ENCODE measurements at places on chromosomes 7 and 10. TPM values are rescaled to one million over a fixed set of nuclear protein-coding genes. Genes with fewer than 3 reads are reported as not detected.

DNA sequence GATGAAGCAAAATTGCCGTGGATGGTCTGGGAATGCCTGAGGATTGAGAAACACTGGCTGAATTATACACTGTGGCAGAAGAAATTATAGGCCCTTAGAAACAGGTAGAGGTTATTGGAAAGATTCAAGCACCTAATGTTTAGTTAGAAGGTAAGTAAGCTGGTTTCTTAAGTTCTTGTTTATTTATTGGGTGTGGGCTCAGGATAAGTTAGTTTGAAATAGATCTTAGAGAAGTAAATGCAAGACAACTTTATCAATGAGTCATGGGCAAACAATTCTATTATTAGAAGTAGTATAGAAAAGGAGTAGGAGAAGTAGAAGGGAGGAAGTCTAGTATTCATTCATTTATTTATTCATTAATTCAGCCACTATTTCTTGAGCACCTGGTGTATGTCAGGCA is 96.5 kb downstream of the KAT6B start:
- no peak for DNase-seq
- H3K4me1 ChIP-seq: peaks cover 8% of the 10 kb centered on the region
- no peaks in the 10 kb centered on the region for H3K36me3 ChIP-seq
- no peak overlapping the region for H3K27ac ChIP-seq
- no peaks in the 10 kb centered on the region for H3K27me3 ChIP-seq

GRCh38 chr10:114515298-114515914 is 111.1 kb upstream of the AFAP1L2 start:
- H3K27ac ChIP-seq: no peak overlapping the region
- H3K36me3 ChIP-seq: no peaks in the 10 kb centered on the region

GRCh38 chr7:148385009-148385682 is 205.4 kb upstream of the C7orf33 start:
- peaks cover 4% of the 10 kb centered on the region for H3K4me1 ChIP-seq
- H3K36me3 ChIP-seq: no peaks in the 10 kb centered on the region
- no peak for DNase-seq

DNA sequence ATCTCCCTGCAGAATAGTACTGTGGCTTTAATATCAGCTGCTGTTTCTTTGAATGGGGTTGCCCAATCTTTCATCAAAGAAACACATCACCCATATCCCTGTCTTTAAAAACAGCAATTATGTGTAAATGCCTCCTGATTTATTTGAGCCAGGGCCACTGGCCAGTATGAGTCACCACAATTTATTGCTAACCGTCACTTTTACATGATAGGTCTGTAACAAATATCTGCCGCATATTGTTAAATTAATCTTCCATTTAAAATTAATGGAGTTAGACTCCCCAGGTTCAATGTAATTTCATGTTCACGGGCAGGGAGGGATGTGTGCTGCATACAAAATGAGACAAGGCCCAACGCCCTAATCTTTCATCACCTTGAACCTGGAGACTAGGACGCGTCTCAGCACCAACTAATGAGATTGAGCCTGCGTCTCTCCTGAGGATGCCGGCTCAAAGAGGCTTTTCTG is 673.4 kb downstream of the AUTS2 start:
- H3K36me3 ChIP-seq: no peaks in the 10 kb centered on the region

DNA sequence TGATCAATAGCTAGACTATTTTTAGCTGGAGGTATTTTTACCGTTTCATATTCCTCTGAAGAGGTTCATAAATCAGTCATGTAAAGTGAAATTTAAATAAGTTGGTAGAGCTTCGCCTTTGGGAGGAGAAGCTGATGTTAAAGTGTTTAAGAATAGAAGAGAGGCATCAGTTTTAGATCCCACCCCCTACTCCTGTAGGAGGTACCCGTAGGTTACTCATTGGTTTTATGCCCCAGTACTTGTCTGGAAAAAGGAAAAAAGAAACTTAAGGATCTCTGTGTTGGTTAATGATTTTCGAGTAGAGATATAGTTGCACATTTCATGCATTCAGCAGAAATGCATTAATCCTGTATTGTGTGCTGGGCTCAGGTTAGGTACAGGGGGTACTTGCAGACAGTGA is 8.7 kb downstream of the ZNF365 start:
- H3K36me3 ChIP-seq: no peaks in the 10 kb centered on the region
- no peak for DNase-seq
- H3K27ac ChIP-seq: no peak overlapping the region
- H3K27me3 ChIP-seq: peaks cover 3% of the 10 kb centered on the region

- no peaks in the 10 kb centered on the region for H3K4me1 ChIP-seq
- H3K27ac ChIP-seq: no peak overlapping the region
- no peaks in the 10 kb centered on the region for H3K36me3 ChIP-seq
- no peak for DNase-seq
- no peaks in the 10 kb centered on the region for H3K27me3 ChIP-seq
Measured at GRCh38 chr7:116441534-116441933, 58.0 kb upstream of the CAV2 start.

- no peak overlapping the region for H3K4me3 ChIP-seq
- H3K27ac ChIP-seq: no peak overlapping the region
- H3K27me3 ChIP-seq: no peaks in the 10 kb centered on the region
Measured at GRCh38 chr10:59225211-59225610, 48.8 kb downstream of the PHYHIPL start.

Gene BMPER
- total RNA-seq: 8.5 TPM

Gene EVX1
- not detected for total RNA-seq

Gene UTF1
- total RNA-seq: not detected

Gene PRDX3
- 247 TPM for total RNA-seq

Gene YKT6
- total RNA-seq: 21.8 TPM
